Peyer's patch (tissue), 4 donors: ENCODE measurements at places on chromosomes 7 and 10. TPM values are rescaled to one million over a fixed set of nuclear protein-coding genes. Genes with fewer than 3 reads are reported as not detected.

OR6B1 gene
- total RNA-seq = not detected

MNX1 gene
- total RNA-seq = 7.4 TPM

- H3K4me1 ChIP-seq = no peaks in the 10 kb centered on the region
- no peaks in the 10 kb centered on the region for H3K36me3 ChIP-seq
- DNase-seq = no peak
- peak overlapping the region; percentile 95 for H3K27ac ChIP-seq
Observed at GRCh38 chr7:91266067-91266688, 1.9 kb downstream of the FZD1 start.

DNA sequence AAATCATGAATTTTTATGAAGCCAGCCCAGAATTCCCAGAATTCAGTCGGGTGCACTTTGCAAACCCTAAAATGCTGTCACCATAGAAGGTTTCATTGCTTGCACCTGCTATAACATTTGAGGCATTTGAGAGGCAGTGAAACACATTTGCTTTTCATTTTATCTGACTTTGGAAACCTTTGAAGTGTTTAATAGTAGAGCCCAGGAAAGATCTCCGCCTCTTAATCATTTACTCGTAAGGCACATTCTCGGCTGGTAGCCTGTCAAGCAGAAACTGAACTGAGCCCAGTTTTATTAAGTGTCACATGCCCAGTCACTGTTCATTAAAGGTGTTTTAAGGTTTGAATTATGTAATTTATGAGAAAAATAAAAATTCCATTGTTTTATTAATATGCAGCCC is 247.6 kb downstream of the EMX2 start:
- H3K27ac ChIP-seq = no peak overlapping the region
- H3K4me1 ChIP-seq = no peaks in the 10 kb centered on the region
- DNase-seq = no peak
- no peaks in the 10 kb centered on the region for H3K36me3 ChIP-seq
- no peaks in the 10 kb centered on the region for H3K27me3 ChIP-seq
- H3K4me3 ChIP-seq = no peak overlapping the region

- no peaks in the 10 kb centered on the region for H3K4me1 ChIP-seq
- H3K36me3 ChIP-seq = no peaks in the 10 kb centered on the region
- H3K4me3 ChIP-seq = no peak overlapping the region
- H3K27me3 ChIP-seq = no peaks in the 10 kb centered on the region
- no peak overlapping the region for H3K27ac ChIP-seq
Observed at GRCh38 chr7:150855476-150856302, 3.4 kb downstream of the AOC1 start.

DNA sequence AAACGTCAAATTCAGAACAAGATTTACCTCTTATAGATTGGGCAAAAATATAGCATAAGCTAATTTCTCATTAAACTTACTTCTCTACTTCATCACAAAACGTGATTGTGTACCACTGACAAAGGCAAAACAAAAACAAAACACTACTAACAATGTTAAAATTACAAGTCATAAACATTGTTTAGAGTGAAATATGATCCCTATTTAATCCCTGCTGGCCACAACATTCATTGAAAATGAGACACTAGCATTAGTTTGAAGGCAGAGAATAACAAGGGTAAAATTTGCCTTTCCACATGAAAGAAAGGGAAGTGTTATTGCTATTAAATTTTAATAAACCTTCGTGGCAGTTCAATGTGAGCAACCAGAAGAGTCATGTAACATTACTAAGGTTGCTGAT is 45.0 kb downstream of the SEMA3A start:
- no peak for DNase-seq
- H3K36me3 ChIP-seq = no peaks in the 10 kb centered on the region
- no peaks in the 10 kb centered on the region for H3K4me1 ChIP-seq
- no peak overlapping the region for H3K4me3 ChIP-seq
- H3K27ac ChIP-seq = no peak overlapping the region

STOX1 gene
- 2.9 TPM for total RNA-seq

DNA sequence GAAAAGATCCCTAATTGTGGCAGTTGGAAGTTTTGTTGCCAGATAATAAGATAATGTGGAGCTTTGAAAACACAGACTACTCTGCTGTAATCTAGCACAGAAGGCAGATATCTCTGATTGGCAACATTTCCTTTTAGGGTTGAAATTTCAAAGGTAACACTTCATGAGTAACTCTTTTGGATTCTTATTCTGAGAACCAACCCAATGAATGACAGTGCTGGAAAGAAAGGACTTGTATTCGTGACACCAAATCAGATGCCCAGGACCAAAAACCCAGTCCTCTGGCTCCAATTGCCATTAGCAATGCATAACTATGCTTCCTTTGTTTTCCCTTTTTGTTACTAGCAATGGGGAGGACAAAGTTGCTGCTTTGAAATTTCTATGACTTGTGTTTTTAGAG is 41.0 kb upstream of the ELMO1 start:
- H3K4me3 ChIP-seq = no peak overlapping the region
- no peaks in the 10 kb centered on the region for H3K4me1 ChIP-seq
- no peak for DNase-seq
- H3K36me3 ChIP-seq = no peaks in the 10 kb centered on the region
- H3K27ac ChIP-seq = no peak overlapping the region
- no peaks in the 10 kb centered on the region for H3K27me3 ChIP-seq

- no peak overlapping the region for H3K4me3 ChIP-seq
- H3K27me3 ChIP-seq = no peaks in the 10 kb centered on the region
- H3K36me3 ChIP-seq = no peaks in the 10 kb centered on the region
Observed at GRCh38 chr7:97116308-97116707, 1.2 kb upstream of the SDHAF3 start.

EVX1 gene
- not detected for total RNA-seq

- no peak overlapping the region for H3K27ac ChIP-seq
- no peaks in the 10 kb centered on the region for H3K4me1 ChIP-seq
Observed at GRCh38 chr7:158296798-158297104, 290.9 kb downstream of the PTPRN2 start.

DNA sequence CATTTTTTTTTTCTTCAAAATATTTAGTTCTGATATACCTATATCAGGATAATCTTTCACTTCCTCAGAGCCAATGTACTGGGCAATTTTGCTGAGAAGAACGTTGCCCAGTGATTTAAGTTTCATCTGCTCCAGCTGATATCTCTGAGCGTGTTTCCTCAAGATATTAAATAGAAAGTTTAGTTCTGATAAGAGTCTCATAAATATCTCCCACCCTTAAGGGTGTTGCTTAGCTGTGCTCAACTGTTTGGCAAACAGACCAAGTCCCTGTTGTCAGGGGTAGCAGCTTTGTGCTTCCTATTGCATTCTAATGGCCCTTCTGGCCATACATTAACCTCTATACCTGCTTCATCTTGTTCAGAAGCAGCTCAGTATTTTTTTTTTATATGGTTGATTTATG is 84.7 kb upstream of the GPR141 start:
- DNase-seq = no peak
- H3K27ac ChIP-seq = no peak overlapping the region
- H3K36me3 ChIP-seq = no peaks in the 10 kb centered on the region
